Glomerular endothelial cell (primary cell): ENCODE measurements at places on chromosomes 6 and 20. TPM values are rescaled to one million over a fixed set of nuclear protein-coding genes. Genes with fewer than 3 reads are reported as not detected.

GRCh38 chr6:119482850-119483285, 133.3 kb upstream of the MAN1A1 start:
- no peak for DNase-seq

LTB gene
- 16.5 and 41.8 TPM in 2 replicates for total RNA-seq

GRCh38 chr6:23446469-23446967, 679.5 kb upstream of the NRSN1 start:
- DNase-seq, result peak; percentile 23

DNA sequence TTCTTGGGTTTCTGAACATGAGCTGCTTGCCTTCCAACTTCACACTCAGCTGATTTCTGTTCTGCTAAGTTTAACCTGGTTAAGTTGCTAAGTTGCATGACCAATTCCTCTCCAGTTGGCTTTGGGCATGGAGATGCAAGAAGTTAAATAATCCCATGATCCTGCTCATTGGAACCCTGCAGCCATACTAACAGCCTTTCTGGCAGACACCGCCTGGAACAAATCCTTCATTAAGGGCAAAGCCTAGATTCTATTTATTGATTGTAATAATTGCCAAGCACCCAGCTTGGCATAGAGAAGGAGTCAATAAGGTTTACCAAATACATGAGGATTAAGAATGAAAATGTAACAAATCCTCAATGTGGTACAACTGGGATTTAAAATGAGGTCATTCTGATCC, 742.4 kb upstream of the CHD6 start:
- no peak for DNase-seq

DNA sequence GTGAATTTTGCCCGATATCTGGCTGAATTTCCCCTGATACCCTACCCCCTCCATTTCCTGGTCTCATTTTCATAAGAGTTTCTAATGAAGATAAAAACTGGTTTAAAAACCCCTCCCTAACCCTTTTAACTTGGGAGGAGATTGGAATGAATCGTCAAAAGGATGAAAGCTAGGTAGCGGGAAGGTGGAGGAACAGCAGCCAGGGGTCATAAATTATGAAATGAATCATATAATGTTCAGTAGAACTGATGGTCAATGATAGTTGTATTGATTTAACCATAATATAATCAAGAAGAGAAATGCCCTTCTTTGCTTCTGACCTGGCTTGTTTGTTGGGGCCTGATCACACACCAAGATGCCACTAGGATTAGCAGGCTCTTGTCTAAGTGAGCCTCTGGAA, 38.5 kb upstream of the SGK1 start:
- no peak for DNase-seq

DNA sequence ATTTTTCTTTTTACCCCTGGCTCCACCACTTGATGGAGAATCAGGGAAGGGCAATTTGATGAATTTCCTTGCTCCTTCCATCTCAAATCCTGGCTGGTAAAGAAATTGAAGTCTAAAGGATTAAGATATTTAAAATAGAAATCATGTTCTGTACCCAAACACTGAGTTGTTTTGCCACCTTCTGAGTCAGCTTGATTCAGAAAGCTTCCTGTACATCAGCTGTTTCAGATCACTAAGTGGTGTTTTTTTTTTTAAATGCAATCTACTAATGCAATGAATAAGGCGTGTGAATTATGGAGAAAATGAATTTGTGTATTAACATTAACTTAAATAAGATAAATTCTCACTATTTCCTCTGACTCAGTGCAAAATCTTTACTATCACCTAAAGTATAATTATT, 11.5 kb upstream of the POPDC3 start:
- DNase-seq, result no peak

DNA sequence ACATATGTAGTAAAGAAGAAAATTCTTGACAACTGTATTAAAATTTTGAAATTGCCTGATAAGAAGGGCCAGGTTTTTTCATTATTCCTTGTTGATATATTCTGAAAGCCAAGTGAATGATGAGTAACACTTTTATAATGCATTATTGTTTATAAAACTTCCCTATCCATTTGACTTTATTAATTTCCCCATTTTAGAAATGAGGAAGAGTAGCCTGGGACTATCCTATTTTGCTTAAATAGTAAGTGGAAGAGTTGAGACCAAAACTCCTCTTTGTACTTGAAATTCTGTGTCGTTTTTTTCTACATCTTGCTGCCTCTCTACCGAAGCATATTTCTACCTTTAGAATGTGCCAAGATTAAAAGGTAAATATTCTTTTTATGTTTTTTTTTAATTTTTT, 39.7 kb downstream of the TRMT11 start:
- no peak for DNase-seq

- no peak for DNase-seq
These were observed 52.9 kb upstream of the PLCB4 start for GRCh38 chr20:9015984-9016324.

- peak; percentile 77 for DNase-seq
These were observed 8.8 kb downstream of the CDKAL1 start for GRCh38 chr6:20542927-20543602.

MUCL3 gene
- not detected in 2 replicates for total RNA-seq

DNA sequence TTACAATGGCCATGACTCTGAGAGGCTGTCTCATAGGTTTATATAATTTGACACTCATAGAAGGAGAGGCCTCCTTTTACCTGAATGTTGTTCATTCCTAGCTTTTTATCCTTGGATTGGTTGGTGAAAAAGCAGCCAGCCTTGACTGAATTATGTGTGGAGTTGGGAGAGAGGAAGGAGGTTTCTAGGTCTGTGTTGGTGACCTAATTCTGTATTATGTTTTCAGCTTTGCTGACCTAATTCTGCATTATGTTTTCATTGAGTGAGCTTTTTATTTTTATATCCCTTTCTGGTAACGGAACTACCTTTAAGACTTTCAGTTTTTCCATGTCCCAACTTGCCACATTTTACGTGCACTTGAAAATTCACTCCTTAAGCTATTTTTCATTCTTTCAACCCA, 59.1 kb upstream of the RNF144B start:
- no peak for DNase-seq

GRCh38 chr20:59730722-59731121, 126.4 kb downstream of the PHACTR3 start:
- DNase-seq, result no peak

GRCh38 chr20:37745553-37745952, 51.7 kb downstream of the CTNNBL1 start:
- DNase-seq, result no peak

SCRT2 gene
- not detected in 2 replicates for total RNA-seq

DNA sequence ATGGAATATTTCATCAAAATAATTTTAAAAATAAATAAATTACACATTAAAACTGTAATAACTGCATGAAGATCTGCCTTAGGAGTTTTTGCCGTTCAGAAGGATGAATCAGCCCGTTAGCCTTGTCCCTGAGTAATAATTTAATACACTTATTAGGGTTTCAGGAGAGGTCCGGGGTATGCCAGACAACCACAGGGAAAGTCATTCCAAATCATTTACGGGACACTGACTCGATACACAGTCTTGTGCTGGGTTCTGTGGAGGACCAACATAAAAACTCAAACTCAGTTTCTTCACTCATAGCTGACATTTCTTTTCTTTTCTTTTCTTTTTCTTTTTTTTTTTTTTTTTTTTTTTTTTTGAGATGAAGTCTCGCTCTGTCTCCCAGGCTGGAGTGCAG, 735 bp upstream of the LY6G6F start:
- no peak for DNase-seq

- DNase-seq, result no peak
These were observed 49.7 kb downstream of the TOP1 start for GRCh38 chr20:41078329-41078728.

DNA sequence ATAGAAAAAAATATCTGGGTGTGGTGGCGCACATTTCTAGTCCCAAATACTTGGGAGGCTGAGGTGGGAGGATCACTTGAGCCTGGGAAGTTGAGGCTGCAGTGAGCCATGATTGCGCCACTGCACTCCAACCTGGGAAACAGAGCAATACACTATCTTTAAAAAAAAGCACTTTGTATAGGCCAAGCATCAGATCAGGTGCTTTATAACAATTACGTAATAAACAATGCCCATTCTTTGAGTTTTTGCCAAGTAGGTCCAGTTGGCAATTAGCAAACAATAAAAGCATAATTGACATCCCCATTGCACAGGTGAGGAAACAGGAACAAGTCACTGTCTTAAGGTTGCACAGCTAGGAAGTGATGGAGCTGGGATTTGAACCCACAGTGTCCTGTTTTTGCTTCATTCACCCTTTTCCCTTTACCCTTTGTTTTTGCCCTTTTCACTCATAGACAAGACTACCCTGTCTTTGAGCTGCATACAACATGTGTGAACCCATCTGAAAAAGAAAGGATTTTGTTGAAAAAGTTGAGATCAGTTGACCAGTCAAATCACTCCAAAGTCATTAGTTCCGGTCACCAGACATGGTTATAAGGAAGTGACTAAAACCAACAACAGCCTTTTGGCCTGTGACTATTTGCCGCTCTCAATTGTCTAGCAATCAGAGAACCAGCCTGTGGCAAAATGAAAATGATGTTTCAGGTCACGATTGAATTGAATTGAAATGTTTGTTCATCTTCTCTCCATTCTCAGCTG, 303.6 kb downstream of the TFAP2C start:
- no peak for DNase-seq

ULBP2 gene
- total RNA-seq, result 9.7 and 19.0 TPM in 2 replicates

DNA sequence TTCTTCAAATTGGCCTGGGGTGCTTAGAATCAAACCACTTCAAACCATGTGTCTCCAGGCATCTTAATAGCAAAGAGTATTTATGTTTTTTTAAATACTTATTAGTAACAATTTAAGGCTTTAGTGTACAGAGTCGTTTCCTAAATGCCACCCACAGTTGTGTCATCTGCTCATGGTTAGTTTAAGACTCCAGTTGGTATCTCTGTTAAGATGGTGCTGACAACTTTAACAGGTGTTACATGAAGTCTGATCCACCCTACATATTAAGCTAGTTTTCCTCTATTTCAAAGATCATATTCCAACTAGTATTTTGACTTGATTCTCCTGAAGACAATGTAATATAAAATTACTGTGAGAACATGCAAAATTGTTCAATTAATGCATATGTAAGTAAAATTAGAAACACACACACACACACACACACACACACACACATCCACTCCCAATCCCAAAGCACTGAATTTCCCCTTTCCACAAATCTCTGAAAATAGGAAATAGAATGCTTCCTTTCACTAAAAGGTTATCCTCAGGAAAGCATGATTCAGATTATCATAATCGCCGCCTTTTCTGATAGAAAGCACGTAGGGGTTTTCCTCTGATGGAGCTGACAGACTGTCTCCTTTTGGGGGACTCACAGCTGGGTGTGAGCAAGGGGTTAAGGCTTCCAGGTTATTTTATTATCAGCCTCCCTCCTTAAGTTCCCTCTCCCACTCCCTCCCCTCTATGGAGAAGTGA, 10.5 kb downstream of the CNKSR3 start:
- DNase-seq, result no peak

DNA sequence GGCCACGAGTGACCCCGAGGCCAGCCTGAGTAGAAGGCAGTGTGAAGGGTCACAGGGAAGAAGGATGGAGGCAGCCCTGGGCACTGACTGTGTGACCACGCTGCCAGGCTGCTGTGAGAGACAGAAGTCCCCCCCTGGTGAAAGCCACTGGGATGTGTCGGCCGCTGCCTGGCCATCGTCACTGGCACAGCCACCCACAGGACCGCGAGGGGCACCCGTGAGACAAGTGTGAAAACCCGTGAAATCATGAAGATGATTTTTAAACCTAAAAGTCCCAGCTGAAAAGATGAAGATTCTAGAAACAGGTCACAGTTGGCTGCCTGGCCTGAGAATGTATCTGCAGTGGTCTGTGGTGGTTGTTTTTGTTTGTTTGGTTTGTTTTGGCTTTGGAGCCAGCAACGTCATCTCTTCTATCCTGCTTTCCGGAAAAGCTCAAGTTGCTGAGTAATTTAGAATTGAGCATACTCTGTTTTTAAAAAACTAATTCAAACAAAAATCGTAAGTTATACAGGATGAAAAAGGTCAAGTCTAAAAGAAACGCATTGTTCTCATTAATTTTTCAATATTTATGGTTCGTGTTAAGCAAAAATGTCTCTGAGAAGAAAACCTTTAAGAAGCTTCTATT, 94.7 kb downstream of the HUS1B start:
- DNase-seq, result no peak

EYA2 gene
- not detected in 2 replicates for total RNA-seq

- no peak for DNase-seq
These were observed 92.1 kb upstream of the NEDD9 start for GRCh38 chr6:11324453-11325015.

DNA sequence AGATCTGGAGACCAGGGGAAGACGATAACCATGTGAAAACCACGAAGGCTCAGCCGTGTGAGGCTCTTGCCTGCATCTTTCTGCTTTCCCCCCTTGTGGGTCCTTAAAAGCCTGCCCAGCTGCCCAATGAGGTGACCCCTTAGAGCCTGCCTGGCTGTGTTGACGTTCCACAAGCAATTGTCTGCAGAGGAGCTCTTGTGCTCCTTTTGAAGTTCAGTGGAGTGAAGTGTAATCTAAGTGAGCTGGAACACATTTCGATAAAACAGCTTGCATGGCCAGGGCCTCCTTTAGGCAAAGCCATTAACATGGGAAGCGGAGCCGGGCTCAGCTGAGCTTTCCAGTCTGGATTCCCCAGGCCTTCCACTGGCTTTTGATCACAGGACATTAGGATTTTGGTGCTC, 27.3 kb upstream of the TCP11 start:
- DNase-seq, result no peak

ZNF133 gene
- 12.4 and 13.4 TPM in 2 replicates for total RNA-seq

HSPA1A gene
- 140 and 161 TPM in 2 replicates for total RNA-seq

DNA sequence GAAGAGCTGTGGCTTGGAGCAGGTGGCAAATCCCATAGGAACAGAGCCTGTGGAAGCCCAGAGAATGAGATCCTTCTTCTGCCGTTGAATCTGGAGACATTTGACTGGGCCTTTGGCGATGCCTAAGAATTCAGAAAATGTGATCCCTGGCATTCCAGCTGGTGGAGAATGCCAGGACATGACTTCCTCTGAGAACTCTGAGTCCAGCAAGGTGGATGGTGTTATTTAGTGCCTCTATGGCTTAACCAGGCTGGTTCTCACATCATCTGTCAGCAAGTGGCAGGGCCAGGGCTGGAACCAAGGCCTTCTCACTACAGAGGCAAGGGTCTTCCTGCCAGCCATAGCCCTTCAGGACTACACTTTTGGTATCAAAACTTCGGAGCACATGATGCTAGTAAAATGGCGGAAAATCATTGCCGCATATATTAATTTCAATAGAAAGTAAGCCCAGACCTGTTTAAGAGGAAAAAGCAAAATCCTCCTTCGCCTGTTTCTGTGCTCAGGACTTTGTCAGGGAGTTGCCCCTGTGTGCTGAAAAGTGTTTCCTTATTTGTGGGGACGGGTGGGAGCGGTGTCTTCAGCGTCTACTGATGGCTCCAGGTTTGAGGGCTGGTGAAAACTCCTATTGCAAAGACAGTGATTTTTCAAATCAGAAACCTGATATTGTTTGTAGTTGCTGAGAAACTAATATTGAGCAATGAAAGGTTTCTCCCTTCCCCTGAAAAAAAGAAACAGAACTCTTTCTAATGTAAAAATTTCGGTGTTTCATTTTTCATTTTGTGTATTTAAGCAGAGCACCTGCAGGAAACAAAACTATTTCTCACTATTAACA, 23.9 kb downstream of the DUSP22 start:
- no peak for DNase-seq

DNA sequence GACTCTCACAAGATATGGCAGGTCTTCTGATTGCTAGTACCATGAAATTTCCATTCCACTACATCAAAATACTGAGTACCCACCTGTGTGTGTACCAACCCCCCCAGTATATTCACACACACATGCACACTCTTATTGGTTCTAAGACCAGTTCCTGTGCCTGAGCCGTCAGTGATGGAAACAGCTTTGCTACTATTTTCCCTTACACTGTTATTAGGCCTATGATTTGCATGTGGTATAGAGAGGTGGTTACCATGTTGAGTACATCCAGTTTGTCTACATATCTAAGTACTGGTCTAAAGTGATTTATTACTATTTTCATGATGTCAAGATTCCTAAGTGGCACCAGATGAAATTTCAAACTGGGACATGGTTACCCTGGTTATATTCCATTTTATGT, 459.9 kb downstream of the BCKDHB start:
- DNase-seq, result no peak
